ENCODE measurements at places on chromosomes 3 and 15.

DNA sequence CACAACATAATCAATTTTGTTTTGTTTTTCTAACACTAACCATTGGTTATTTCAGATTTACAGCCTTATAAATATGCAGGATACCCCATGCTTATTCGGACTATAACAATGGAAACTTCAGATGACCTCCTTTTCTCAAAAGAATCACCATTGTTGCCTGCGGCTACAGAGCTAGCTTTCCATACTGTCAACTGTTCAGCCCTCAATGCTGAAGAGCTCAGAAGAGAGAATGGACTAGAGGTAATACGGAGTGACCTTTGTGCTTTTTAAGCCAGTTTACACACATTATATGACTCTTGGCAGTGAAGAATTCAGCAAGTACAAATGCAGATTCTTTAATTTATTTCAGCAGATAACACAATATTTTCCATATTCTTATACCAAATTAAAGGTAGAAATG is 81.8 kb downstream of the DNAJC13 start:
- no peak for DNase-seq

- DNase-seq, result no peak
Observed at GRCh38 chr15:70158309-70159000, 60.7 kb upstream of the TLE3 start.

- DNase-seq, result no peak
Observed at GRCh38 chr3:105688821-105689220, 180.0 kb downstream of the CBLB start.

- DNase-seq, result no peak
Observed at GRCh38 chr15:48147358-48147757, 26.6 kb downstream of the SLC24A5 start.

- DNase-seq, result no peak
Observed at GRCh38 chr3:178646186-178646862, 110.1 kb downstream of the KCNMB2 start.

GRCh38 chr3:57933602-57934001 is 74.6 kb upstream of the FLNB start:
- DNase-seq, result no peak
